ENCODE measurements at places on chromosomes 7 and 10.
A peak's percentile ranks its signal among the peaks of the same experiment; 100 is the strongest.

GRCh38 chr7:130430841-130431666 is 9.8 kb downstream of the CEP41 start:
- no peak for DNase-seq

DNA sequence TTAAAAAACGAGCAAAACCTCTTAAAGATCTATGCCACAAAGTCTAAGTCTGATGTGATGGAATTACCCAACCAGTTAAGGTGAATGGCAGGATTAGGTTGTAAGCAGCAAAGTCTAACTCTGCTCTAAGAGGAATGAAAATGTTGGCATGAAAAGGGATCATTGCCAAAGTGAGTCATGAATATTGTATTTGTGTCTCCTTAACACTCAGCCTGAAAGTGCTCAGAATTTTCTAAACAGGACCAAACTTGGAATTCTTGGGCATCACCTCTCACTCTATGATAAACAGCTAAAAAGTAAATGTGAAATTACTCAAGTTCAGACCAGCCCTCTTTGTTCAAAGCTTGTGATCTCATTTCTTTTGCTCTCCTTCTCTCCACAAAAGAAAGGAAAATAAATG is 27.0 kb downstream of the PPP1R3A start:
- DNase-seq: no peak

- no peak for DNase-seq
These were observed 4.1 kb downstream of the IMPDH1 start for GRCh38 chr7:128405471-128406313.

DNA sequence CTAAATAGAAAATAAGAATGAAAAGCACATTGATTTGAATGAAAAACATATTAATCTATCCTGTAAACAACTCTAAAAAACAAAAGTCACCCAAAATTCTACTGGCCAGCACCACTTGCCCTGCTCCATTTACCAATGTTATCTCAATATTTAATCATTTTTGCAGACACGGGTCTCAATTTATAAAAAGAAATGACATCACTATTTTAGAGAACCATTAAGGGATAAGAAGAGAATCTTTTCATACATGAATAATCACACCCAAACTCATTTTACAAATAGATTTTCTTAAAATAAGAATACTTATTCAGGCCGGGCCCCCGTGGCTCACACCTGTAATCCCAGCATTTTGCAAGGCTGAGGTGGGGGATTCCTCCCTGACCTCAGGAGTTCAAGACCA is 3.9 kb downstream of the SAR1A start:
- DNase-seq: no peak

DNA sequence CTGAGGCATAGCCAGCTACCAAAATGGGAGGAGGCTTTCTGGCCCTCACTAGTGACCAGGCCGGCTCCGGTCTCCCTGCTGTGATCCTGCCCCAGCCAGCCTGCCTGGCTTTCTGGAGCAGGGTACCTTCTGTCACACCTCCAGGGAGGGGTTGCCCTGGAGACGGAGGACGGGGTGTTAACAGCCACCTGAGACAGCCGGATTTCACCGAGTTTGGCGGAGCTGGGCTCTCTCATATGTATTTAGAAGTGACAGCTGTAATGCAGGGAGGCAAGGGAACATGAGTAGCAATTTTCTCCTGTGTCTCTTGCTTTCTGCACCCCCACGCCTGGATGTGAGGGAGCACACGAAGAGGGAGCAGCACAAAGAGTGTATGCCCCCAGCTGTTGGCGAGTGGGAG is 473.3 kb downstream of the PLXNA4 start:
- no peak for DNase-seq

GRCh38 chr7:50853311-50853710 is 70.6 kb upstream of the GRB10 start:
- DNase-seq: no peak

DNA sequence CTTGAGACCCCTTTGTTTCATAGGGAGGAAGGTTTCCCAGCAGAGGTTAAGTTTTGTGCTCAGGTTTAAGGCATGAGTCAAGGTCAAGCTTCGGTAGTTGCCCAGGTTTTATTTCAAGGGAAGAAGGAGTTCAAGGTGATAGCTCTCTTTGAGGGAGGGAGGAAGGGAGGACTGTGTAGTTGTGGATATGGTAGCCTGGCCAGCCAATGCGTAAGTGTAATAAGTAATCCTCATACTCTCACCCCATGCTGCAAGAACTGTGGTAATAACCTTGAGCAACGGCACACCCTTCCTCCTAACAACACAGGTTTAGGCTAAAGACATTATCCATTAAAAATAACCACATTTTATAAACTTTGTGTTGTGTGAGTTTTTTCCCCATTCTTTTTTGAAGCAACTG is 478.9 kb downstream of the KCNMA1 start:
- no peak for DNase-seq

- DNase-seq: no peak
These were observed 14.8 kb upstream of the LSM8 start for GRCh38 chr7:118169146-118169545.

GRCh38 chr10:81068460-81068859 is 530.8 kb downstream of the SH2D4B start:
- no peak for DNase-seq

DNA sequence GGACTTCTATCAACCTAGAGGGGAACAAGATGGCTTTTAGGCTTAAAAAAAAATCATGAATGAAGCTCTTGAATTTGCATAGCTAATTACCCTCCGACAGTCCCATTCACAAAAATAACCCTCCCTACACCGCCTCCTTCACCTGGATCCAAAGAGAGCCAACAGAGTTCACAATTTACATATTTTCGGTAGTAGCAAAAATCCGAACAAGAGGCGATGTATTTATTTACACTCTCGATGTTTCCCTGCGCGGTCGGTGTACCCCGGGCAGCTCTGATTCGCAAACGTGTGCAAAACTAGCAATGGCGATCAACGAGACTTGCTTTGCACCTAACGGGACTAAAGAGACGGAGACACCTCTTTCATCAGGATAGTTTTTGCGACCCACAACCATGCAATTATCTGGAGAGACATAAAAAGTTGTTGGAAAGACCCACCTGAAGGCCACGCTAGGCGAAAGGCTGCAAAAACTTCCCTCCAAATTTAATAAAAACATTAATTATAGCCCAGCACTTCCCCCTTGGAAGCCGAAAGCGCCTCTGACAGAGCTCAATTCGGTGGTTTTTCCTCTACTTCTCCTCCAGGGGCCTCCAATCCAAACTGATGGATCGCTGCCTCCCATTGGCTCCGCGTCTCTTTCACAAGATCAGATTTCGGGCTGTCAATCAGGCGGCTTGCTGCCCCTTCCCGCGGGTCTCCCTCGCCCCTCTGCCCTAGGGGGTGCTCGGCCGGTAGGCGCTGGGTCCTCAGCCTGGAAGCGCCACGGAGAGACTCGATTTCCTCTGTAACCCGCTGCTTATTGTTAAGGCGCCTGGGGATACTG is at the start of gene ETV1:
Gene ETV1, minus strand, starts transcription at position 541 of the 823 bp plus-strand sequence. CDS start 614 bp downstream, outside the sequence.
- peak; percentile 62 for DNase-seq

- no peak for DNase-seq
These were observed 156.5 kb upstream of the AGR3 start for GRCh38 chr7:17038160-17038782.

DNA sequence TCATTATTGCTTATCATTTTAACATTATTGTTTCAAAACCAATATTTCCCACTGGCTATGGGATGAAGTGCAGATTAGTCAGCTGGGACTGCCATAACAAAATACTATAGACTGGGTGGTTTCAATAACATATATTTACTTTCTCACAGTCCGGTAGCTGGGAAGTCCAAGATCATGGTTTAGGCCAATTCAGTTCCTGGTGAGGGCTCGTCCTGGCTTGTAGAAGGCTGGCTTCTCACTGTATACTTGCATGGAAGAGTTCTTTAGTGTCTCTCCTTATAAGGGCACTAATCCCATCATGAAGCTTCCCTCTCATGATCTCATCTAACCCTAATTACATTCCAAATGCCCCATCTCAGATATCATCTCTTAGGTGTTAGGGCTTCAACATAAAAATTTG is 101.3 kb downstream of the CHRM2 start:
- no peak for DNase-seq

GRCh38 chr10:92699518-92700381 is 10.0 kb downstream of the HHEX start:
- no peak for DNase-seq

DNA sequence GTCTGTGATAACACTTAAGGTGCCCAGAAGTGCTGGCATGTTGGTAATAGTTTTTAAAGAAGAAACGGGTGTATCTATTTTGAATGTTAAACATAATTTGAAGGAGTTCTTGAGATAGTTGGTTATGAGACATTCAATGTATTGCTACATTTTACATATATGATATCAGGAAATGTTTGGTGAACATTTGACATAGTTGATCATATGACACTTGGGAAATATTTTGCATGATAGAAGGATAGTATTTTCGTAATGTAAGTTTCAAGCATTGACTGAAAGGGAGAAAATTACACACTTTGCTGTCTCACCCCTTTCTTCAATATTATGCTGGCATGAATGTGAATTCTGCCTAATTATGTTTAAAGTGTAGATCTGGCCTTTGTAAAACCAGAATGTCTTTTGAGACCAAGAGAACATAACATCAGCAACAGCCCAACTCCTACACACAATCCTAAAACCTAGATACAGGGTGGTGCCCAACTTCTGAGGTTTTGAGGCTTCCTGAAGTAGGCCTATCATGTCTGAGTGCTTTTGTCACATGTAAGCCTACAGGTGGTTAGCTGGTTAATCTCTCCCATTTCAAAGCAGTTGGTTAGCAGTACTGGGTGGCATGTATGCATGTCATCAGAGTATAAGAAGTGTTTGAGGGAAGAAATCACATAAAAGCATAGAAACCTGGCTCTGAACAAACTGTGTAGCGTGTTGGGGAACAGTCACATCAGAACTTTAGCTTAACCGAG is 2.1 kb downstream of the ADD3 start:
- no peak for DNase-seq

GRCh38 chr10:30472414-30473155 is 38.6 kb downstream of the MAP3K8 start:
- no peak for DNase-seq

- no peak for DNase-seq
These were observed 103.8 kb upstream of the PARD3 start for GRCh38 chr10:34918776-34919315.

DNA sequence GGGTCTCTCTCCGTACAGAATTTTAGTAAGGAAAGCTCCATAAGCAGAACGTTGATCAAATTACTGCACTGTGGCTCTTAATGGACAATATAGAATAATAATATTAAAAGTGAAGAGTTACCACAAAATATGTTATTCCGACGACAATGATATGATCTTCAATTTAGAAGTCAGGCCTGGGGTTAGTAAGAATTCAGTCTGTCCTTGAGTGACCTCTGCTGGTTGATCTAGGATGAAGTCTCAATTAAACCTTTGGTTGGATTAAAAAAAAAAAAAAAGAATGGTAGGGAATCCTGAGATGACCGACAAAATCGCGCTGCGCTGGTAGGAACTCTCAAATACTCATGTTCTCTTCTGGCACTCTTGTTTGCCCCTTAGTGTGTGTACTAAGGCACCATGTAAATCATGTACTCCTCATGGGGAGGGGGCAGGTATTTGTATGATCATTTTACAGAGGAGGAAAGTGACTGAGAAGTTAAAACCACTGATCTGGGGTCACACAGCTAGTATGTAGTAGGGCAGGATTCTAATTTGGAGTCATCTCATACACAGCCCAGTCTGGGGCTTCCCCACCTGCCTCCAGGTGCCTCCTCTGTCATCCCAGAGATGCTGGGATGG is 161.3 kb upstream of the NPVF start:
- peak; percentile 24 for DNase-seq

GRCh38 chr10:32139223-32140073 is 83.2 kb upstream of the KIF5B start:
- peak; percentile 81 for DNase-seq

GRCh38 chr7:30846378-30846777 is 65.3 kb upstream of the AQP1 start:
- peak; percentile 82 for DNase-seq

DNA sequence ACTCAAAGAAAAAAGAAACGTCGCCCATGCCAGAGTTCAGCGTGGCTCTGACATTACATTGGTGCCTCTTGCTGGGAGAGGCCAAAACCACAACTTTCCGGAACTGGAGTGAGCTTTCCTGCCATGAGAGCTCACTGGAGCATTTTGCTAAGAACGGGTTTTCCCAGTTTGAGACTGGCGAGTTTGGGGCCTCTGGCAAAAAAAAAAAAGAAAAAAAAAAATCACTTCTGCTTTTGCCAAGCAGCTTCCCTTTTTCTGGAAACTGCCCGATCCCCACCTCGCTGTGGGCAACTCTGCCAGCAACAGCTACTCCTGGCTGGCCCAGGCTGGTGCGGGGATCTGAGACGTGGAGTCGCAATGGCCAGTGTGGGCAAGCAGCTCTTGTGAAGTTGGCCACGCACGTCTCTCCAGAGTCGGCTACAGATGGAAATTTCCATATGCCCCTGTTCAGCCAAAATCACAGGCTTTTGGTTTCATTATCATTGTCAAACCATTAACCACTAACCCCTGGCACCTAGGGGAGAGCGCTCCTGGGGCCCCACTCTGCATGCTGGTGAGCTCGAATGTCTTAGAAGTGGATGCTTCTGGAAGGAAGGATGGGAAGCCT is 25.7 kb downstream of the PRKAG2 start:
- DNase-seq: no peak

DNA sequence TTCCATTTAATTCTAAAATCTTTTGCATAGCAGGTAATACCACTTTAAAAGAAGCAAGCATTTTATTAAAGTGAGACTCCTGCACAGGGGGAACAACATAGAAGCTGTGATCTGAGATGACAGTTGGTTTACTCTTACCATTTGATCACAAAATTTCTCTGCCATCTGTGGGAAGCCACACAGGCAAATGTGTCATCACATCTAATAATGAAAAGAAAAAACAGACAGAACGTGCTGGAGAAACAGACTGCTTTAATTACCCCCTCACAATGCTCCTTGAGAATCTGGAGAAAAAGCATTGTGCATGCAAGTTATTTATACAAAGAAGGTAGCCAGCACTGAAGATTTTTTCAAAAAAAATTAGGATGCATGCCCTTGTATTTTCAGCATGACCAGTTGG is 165.2 kb upstream of the PTER start:
- DNase-seq: no peak

DNA sequence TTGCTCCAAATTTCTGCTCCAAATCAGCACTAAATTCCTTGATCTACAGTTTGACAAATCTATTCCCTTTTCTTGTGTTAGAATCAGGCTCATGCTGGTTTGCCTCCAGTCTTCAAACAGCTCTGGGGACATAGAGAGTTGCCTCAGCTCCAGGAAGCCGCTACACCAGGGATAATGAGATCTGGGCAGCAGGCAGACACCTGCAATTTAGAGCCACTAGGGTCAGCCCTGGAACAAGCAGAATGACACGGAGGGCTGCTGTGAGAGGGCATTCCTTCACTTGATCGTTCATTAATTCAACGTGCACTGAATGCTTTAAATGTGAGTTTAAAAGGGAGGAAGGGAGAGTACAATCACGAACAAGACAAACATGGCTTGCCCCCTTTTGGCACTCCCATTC is 3.7 kb upstream of the ELMO1 start:
- DNase-seq: no peak

DNA sequence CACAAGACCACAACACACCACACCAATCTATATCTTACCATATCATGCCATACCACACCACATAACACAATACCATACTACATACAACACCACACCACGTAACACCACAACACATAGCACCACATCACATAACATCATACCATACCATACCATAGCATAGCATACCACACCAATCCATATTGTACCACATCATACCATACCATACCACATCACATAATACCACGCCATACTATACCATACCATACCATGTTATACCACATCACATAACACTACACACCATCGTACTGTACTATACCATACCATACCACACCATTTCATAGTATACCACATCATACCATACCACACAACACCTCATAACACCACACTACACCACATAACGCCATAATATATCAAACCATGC is 335.2 kb upstream of the VWC2 start:
- DNase-seq: no peak

GRCh38 chr7:82126576-82126975 is 317.0 kb downstream of the CACNA2D1 start:
- DNase-seq: no peak
